Hematopoietic multipotent progenitor cell treated with erythropoietin and hydrocortisone succinate and interleukin-3 and kit ligand, for 15 days (in vitro differentiated cells): ENCODE measurements at places on chromosomes 1 and 21.

DNA sequence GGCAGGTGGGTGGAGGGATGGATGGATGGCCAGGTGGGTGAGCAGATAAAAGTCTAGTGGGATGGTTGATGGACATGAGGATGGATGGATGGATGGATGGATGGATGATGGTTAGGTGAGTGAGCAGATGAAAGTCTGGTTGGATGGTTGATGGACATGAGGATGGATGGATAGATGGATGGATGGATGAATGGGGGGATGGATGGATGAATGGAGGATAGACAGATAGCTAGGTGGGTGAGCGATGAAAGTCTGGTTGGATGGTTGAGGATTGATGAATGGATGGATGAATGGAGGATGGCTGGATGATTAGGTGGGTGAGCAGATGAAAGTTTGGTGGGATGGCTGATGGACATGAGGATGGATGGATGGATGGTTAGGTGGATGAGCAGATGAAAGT lies 9.0 kb upstream of the ARHGEF19 start:
- no peak for DNase-seq

- no peak for DNase-seq
Measured at GRCh38 chr1:54857141-54857540, 29.9 kb downstream of the DHCR24 start.

GRCh38 chr1:118115567-118116295 lies 69.3 kb downstream of the SPAG17 start:
- DNase-seq: no peak

DNA sequence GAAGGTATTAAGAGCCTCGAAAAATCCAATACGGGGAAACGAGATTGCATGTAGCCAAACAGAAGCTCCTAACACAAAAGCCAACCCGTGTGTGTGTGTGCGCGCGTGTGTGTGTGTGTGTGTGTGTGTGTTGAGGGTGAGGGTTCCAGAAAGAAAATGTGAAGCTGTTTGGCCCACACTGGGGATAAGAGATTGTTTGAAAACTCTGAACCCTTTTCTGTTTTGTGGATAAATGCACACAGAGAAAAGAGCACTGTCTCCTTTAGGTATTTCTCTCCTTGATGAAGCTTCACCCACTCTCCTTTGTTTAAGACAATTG lies 1.9 kb downstream of the WLS start:
- DNase-seq: no peak

GRCh38 chr1:111082421-111083203 lies 57.3 kb downstream of the DRAM2 start:
- no peak for DNase-seq

- DNase-seq: no peak
Measured at GRCh38 chr1:165235777-165236291, 120.7 kb downstream of the LMX1A start.
